ENCODE measurements at places on chromosomes 7 and 10. TPM values are rescaled to one million over a fixed set of nuclear protein-coding genes. Genes with fewer than 3 reads are reported as not detected.

The RBP3 gene
- not detected for total RNA-seq

The RARRES2 gene
- not detected for total RNA-seq

The PON3 gene
- total RNA-seq: 0.19 TPM

The UCN3 gene
- not detected for total RNA-seq

The FGL2 gene
- under 0.01 TPM for total RNA-seq

The CPXM2 gene
- total RNA-seq: 0.65 TPM

The PITX3 gene
- total RNA-seq: not detected

The TMEM72 gene
- total RNA-seq: not detected

The FLNC gene
- total RNA-seq: 182 TPM

The HECTD2 gene
- total RNA-seq: 8.4 TPM

The GRM3 gene
- total RNA-seq: not detected

The MYOZ1 gene
- total RNA-seq: not detected

The CCL24 gene
- total RNA-seq: not detected

The ZNF117 gene
- 32.7 TPM for total RNA-seq

The PPP1R3C gene
- total RNA-seq: 0.65 TPM

The CUZD1 gene
- total RNA-seq: 0.65 TPM

The MOGAT3 gene
- total RNA-seq: not detected

The ACSL5 gene
- total RNA-seq: 26.7 TPM

The NRG3 gene
- total RNA-seq: 6.5 TPM

The PCLO gene
- total RNA-seq: 3.8 TPM

The PCBD1 gene
- total RNA-seq: 54.9 TPM

The VPS37D gene
- 3.9 TPM for total RNA-seq

The COL1A2 gene
- total RNA-seq: 29.0 TPM

The PRR15 gene
- 0.48 TPM for total RNA-seq

The GNAI1 gene
- total RNA-seq: 22.5 TPM

The RADIL gene
- 0.48 TPM for total RNA-seq

The ATRNL1 gene
- under 0.01 TPM for total RNA-seq

The OPN4 gene
- not detected for total RNA-seq

The CYP26C1 gene
- 2.5 TPM for total RNA-seq

The ABCB4 gene
- not detected for total RNA-seq

The HKDC1 gene
- not detected for total RNA-seq

The LEP gene
- not detected for total RNA-seq

The ASB10 gene
- total RNA-seq: not detected

The SHH gene
- 0.33 TPM for total RNA-seq

The DPYSL4 gene
- 47.4 TPM for total RNA-seq

The OR9A2 gene
- not detected for total RNA-seq

The IFIT1B gene
- not detected for total RNA-seq

The CCDC7 gene
- total RNA-seq: 10.1 TPM

The SUN3 gene
- total RNA-seq: not detected

The DDC gene
- not detected for total RNA-seq

The GPR85 gene
- 2.8 TPM for total RNA-seq

The BET1 gene
- total RNA-seq: 24.2 TPM

The MPP7 gene
- 0.86 TPM for total RNA-seq

The PRXL2A gene
- total RNA-seq: 156 TPM

Measured in vein endothelial cell (primary cell).